ENCODE measurements at places on chromosomes 1 and 21. TPM values are rescaled to one million over a fixed set of nuclear protein-coding genes. Genes with fewer than 3 reads are reported as not detected.

Gene DCDC2B
- total RNA-seq, result not detected

Gene KIAA1614
- 14.6 TPM for total RNA-seq

Gene VWA5B1
- total RNA-seq, result not detected

Gene DNAH14
- total RNA-seq, result 5.8 TPM

Gene KCND3
- total RNA-seq, result 0.85 TPM

Gene LDLRAD1
- total RNA-seq, result not detected

Gene TSTD1
- total RNA-seq, result 37.9 TPM

Gene TMEM52
- total RNA-seq, result 1.3 TPM

Gene RIMS3
- 0.82 TPM for total RNA-seq

All from pericardium fibroblast (primary cell).